ENCODE measurements at places on chromosomes 16 and 17.

GRCh38 chr16:25140459-25140858, 28.9 kb downstream of the LCMT1 start:
- no peak for DNase-seq

GRCh38 chr16:65909310-65910050, 457.0 kb upstream of the CDH5 start:
- no peak for DNase-seq

DNA sequence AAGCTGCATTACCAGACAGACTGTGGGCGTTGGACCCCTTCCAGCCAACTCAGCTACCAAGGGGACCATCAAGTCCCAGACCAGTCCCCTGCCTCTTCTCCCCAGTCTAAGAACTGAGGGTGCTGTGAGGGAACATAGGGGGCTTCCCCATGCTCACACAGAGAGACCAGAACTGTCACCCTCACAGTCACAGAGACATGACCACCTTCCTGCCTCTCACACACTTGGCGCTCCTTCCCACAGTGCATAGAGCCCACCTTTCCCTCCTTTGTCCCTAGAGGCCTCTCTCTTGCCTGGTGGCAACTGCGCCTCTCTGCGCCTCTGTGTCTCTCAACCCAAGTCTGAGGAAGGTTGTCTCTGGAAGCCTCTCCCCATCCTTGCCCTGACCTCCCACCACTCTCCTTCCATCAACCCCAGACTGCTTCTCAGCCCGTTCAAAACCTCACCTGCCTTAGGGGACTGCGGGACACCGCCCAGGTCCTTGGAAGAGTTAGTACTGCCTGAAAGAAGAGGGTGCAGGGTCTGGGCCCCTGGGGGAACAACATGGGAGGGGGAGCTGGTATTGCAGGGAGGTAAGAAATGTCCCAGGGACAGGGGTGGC, 6.1 kb upstream of the LHX1 start:
- DNase-seq, result no peak

DNA sequence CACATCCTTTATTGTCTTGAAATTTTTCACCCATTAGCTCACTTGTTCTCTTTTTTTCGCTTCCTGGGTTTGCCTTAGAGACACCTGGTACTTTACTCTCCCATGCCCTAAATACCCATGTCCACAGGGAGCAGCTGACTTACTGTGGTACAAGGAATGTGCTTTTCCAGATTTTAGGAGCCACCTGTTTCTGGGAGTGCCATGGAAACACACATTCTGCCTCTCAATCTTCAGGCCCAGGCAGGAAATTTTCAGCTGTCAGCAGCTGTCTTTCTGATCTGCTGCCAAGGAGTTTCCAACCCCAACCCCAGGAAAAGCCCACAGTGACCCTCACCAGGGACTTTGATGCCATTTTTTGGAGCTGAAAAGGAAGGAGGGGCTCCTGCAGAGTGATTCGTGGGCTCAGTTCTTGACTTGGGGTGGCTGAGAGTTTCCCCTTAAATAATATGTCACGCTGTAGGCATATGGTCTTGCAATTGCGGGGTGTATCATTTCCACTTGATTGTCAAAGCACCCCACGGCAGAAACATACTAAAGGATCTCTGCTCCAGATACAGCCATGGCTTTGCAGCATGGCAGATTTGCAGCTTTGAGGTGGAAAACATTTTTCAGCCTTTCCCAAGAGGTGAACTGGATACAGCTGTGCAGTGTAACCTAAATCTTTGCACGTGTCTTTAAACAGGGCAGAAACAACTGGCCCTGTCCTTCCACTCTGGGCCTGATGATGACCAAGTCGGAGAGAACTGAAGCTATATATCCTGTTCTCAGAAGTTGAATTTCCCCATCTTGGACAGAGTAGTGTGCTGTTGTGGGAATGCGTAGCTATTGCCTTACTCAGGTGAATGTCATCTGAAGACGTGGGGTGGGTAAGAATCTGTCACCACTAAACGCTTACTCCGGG, 19.2 kb downstream of the RBFOX1 start:
- peak; percentile 65 for DNase-seq

DNA sequence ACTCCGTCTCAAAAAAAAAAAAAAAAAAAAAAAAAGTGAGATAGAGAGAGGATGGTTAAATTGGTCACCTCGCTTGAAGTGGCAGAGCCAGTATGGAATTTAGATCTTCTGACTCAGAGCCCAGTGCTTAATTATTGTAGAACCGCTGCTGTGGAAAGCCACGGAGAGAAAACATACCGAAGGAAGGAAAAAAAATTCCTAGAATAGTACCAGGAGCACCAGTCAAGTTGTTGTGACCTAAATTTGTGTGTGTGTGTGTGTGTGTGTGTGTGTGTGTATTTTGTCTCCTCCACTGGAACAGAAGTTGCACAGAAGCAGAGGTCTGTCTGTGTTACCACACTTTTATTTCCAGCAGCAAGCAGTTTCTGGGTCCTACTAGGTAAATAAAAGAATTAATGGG, 10.6 kb upstream of the NUP85 start:
- no peak for DNase-seq

GRCh38 chr17:2786176-2786881, 9.9 kb upstream of the RAP1GAP2 start:
- peak; percentile 86 for DNase-seq

DNA sequence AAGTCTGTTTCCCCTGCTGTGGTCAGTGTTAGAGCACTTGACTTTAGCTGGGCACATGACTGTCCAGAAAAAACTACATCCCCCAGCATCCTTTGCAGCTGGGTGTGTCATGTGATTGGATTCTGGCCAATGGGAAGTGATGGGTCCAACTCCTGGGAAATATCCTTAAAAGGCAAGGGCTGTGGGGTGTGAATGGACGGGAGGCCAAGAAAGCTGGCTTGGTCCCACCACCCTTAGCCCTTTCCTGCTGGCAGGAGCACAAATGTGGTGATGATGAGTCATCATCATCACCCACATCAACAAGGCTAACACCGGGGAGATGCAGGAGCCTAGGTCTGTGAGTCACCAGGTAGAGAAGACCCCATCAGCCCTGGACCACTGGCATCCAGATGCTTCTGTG, 341.7 kb downstream of the C16orf95 start:
- no peak for DNase-seq

- no peak for DNase-seq
Measured at GRCh38 chr16:48999508-48999907, 282.1 kb downstream of the CBLN1 start.

DNA sequence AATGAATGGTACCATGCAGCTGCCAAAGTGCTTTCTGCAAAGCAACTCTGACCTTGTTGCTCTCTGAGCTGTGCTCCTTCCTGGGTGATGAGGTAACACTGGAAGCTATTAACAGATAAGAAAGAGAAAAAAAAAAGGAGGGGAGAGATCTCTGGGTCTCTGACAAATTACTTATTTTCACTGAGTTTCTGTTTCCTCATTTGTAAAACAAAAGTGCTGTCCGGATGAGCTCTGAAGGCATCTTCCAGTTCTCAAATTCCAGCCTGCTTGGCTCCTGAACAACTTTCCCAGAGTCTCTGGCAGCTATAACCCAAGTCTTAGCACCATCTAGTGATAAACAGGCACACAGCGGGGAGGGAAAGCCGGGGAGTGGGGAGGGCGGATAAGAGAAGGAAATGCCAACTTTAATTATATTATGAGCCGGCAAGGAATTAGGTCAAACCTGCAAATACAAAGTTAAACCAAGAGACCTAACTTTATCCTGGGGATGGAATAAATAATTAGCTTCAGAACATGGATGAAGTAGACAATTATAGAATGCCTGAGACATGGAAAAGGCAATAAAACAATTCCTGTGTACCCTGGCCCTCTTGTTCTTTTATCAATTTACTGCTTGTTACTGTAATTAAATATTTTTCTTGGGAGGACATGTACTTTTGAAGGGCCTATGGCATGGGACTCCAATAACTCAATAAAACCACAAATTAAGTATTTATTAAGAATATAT, 61.3 kb upstream of the KIFC3 start:
- peak; percentile 77 for DNase-seq

DNA sequence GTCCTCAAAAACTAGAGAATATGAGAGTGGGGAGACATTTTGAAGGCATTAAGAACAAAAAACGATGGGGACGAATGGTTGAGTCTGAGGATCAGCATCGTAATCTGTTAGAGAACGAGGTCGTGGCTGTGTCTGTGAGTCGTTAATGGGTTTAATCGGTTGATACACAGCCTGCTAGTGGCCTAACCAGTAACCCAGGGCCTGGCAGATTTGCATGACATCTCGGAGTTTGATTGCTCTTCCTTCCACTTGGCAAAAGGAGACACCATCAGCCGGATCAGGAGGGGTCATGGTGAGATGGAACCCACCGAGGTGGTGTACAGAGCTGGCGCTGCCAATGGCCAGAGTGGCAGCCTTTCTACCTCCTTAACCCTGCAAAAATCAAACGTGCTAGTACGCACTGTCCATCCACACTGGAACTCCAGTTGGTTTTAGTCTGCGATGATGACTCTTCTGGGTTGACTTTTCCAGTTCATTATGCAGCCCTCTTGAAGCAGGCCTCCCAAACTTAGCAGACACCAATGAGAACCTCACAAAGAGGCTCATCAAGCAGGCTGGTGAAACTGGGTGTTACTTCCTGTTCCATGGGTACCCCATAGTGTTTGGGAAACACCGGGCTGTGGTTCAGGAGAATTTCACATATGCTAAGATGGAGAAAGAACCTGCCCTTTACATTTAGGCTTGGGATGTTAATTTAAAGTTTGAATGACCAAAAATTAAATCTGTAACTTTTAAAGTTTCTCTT, 4.1 kb downstream of the HS3ST3B1 start:
- DNase-seq, result no peak

GRCh38 chr16:84501077-84501735, 3.3 kb downstream of the MEAK7 start:
- no peak for DNase-seq

DNA sequence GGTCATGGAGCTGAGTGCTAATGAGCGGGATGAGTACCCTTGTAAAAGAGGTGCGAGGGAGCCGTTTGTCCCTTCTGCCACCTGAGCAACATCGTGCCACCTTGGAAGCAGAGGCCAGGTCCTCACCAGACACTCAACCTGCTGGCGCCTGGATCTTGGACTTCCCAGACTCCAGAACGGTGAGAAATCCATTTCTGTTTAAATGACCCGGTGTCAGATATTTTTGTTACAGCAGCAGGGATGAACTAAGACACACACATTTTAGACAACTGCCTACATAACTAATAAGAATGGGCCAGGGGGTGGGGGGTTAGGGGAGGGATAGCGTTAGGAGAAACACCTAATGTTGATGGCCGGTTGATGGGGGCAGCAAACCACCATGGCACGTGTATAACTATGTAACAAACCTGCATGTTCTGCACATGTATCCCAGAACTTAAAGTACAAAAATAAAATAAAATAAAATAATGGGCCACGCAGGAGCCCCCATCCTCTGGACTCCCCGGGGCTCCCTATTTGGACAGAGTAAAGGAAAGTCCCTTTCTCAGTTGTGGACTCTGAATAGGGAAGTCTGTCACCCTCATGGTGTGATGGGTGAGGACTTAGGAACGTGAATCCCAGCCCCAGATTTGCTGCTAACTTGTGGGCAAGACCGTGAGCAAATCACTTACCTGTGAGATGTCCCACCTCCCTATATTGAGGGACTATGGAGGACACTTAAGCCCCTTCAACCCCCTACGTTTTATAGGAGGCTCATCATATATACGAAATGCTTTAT, 60.6 kb upstream of the DNAH17 start:
- no peak for DNase-seq

DNA sequence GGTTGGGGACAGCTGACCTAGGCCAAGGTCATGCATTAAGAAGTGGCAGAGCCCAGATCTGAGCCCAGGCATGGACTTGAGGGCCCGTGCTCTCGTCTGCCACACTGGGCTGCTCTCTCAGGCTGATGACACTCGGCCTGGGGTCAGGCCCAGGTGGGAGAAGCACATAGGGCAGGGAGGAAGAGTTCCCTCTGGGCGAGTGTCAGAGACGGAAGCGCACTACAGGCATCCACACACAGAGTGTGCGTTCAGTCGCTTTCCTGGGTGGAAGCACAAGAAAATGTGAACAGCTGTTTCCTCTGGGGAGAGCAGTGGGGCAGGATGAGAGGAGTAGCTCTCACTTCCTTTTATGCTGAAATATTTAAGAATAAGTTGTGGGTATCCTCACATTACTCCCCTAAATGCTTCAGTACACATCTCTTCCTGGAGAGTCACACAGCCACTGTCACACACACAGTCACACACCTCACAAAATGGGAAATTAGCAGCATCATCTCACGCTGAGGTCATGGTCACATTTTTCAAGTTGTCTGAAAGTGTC, 59.7 kb downstream of the B9D1 start:
- no peak for DNase-seq

DNA sequence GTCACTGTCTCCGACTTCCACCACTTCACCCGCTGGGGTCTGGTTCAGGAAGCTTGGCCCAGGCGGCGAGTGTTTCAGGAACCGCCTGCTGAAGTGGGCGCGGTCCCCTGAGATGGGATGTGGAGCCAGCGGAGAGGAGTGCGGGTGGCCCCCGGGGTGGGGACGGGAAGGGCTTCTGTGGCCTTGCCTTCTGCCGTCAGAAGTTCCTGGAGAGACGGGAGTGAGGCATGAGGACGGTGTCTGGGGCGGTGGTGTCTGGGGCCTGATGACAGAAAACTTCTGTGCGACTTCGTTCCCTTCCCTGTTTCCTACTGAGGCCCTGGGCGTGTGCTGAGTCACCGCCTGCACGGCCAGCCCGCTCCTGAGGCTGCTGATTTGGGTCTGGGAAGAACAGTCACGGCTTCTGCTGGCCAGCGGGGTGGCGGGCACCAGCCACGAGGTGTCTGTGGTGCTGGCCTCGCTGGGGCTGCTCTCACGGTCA, 12.3 kb upstream of the NLRC3 start:
- DNase-seq, result no peak

GRCh38 chr16:585351-585750, 4.5 kb upstream of the RAB40C start:
- DNase-seq, result no peak

DNA sequence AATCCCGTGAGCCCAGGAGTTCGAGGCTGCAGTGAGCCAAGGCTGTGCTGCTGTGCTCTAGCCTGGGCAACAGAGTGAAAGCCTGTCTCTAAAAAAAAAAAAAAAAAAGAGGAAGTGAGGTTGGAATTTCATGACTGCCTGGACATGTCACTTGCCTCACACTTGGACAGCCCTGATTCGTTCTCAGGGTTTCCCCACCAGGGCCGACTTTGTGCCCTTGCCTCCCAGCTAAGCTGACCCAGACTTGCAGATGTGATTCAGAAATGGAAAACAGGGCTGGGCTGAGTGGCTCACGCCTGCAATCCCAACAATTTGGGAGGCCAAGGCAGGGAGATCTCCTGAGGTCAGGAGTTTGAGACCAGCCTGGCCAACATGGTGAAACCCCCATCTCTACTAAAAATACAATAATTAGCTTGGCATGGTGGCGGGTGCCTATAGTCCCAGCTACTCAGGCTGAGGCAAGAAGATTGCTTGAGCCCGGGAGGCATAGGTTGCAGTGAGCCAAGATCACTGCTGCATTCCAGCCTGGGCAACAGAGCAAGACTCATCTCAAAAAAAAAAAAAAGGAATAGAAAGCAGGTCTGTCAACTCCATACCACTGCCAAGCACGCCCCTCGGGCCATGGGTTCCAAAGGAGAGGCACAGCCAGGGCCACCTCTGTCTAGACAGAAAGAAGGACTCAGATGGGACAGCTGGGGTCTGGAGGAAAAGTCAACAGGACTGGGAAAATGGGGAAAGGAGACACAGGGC, 46.9 kb downstream of the SOCS1 start:
- DNase-seq, result no peak

GRCh38 chr16:12896562-12896961, 4.8 kb upstream of the SHISA9 start:
- no peak for DNase-seq

- DNase-seq, result no peak
Measured at GRCh38 chr16:27743963-27744362, 194.0 kb downstream of the KATNIP start.

- peak; percentile 97 for DNase-seq
Measured at GRCh38 chr17:31094600-31095235, at the start of gene NF1. Gene NF1 (plus strand): TSS chr17:31094977. CDS start chr17:31095310, 333 bp downstream.

- DNase-seq, result no peak
Measured at GRCh38 chr17:17754719-17755686, 73.7 kb downstream of the RAI1 start.

Measured in right forelimb (tissue), 1 donor.